ENCODE measurements at places on chromosomes 12 and 14.

DNA sequence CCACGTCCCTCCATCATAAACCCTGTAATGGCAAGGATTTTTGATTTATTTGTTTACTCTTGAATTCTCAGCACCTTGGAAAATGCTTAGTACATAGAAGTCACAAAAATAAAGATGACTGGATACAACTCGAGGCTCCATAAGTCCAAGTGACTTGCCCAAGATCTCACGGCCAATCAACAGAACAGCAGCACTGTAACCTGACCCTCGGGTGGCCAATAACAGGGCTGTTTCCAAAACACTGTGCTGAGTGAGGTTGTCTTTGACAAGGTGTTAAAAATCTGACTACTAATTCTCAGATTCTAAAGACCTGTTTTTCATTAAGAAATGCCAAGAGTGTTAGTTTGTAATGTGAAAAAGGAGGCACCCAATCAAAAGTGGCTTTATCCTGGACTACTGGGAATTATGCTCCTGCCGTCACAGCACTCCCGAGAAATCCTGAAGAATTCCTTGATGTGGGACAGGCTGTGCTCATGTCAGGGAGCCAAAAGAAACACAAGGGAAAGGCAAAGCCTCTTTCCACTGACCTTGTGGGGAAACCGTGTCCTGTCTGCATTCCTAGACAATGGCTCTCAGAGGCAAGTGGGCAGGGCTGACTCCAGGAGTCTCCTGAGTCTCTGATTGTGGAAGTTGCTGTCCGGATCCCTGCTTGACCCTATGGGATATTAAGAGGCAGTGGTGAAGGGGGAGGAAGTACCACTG is 204.7 kb upstream of the PELI2 start:
- no peak for DNase-seq

- no peak for DNase-seq
Measured at GRCh38 chr12:101256266-101256665, 23.6 kb upstream of the UTP20 start.

- DNase-seq = no peak
Measured at GRCh38 chr12:54033980-54034784, 1.3 kb downstream of the HOXC5 start.

DNA sequence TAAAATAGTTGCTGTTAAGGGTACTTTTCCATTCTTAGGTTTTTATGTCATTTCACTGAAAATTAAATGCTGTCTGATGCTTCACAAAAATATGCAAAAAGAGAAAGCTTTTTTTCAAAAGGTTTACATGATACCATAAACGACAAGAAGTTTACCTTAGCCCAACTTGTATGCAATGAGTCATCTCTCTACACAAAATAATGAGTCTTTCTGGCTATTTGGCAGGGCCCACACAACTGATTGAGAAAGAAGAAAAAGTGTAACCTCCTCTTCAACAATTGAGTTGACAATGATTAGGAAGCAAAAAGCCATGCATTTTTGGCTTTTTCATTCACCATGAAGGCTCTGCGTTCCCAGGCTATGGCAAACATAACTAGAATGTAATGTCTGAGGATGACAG is 165.4 kb upstream of the CPNE8 start:
- no peak for DNase-seq

GRCh38 chr14:46197856-46198255 is 453.7 kb downstream of the RPL10L start:
- no peak for DNase-seq

DNA sequence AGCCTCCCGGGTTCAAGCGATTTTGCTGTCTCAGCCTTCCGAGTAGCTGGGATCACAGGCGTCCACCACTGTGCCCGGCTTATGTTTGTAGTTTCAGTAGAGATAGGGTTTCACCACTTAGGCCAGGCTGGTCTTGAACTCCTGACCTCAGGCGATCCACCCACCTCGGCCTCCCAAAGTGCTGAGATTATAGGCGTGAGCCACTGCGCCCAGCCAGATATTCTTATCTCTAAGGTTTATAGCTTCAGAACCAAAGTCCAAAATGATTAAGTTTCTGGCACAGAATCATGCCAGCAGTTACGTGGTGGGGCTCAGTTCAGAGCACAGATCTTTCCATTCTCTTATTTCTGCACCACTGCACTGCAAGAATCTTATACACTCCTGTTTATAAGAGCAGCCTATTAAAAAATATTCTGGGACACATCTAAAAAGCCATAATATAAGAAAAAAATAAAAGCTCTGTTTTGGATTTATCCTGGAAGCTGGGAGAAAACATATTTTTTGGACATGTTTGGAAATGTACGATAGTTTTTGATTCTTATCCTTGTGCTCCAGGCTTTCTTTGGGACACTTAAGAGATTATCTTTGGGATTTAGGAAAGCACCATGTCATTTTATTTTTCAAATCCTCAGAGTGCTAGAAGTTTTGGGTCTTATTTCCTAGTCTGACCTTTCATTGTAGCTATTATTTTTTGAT is 129.6 kb downstream of the LMNTD1 start:
- no peak for DNase-seq

DNA sequence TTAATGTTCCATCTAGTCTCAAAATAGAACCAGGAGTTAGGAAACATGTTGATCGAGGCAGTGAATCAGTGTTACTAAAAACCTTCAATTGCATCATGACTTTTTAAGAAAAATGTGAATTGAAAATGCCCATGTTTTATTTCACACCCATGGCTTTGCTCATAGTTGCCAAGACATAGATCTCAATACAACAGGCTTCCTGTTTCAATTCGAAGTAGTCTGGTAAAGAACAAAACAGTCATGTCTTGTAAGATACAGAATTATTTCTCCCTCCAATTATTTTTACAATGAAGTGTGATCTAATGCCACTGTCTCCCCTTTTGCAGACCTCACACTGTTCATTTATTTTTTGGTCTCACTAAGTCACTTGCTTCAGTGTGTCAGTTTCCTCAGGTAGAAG is 44.6 kb upstream of the FAR2 start:
- DNase-seq = no peak

GRCh38 chr14:100824091-100824551 is 1.8 kb upstream of the MEG3 start:
- no peak for DNase-seq

DNA sequence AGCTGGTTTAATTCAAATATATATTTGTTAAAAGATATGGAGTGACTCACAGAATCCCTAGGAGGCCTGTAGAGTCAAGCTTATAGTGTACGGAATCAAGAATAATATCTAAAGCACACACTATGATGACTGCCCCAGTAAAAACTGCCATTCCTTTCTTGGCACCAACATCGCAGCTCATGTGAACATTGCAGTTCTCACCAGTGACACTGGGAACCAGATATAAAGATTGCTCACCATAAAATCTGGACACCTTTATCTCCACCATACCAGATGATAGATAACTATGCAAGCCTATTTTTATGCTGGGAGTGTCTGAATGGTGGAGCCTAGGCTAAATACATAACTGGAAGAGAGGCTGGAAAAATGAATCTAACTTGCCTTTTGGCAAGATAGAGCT is 463.9 kb upstream of the TBX3 start:
- DNase-seq = no peak

- no peak for DNase-seq
Measured at GRCh38 chr12:65534238-65534841, 255.9 kb downstream of the MSRB3 start.

- DNase-seq = no peak
Measured at GRCh38 chr12:93686572-93687356, 9.6 kb downstream of the CRADD start.

DNA sequence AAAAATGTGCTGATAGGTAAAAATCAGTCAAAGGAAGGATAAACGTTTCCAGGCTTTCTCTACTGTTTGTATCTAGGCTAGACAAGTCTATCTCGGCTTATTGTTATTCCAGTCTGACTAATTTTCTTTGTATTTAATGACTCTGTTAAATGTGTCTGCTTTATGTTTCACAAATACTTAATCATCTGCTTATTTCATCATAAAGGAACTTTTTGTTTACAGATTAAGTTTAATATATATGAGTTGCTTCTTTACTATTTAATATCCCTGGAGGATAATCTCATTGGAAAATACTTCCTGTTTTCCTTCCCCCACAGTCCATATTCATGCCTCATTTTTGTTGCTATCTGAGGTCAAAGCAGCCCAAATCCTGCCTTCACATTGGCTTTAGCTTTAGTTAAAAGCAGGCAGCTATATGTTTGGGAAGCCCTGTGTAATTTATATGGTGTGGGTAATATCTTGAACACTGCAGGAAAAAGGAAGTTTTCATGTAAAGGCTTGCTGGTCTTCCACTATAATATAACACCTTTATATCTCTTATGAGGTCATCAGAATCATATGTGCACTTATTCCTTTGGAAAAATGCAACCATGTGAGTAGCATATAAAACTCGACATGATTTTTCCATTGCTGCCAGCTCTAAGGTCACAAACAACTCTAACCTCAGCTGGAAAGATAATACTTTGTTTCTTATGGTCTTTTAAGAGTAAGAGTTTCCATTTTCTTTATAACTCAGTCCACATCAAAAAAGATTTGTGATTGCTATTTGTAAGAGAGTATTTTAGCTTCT is 76.8 kb downstream of the ALX1 start:
- DNase-seq = no peak

- DNase-seq = no peak
Measured at GRCh38 chr14:106586098-106586704, 1059.8 kb downstream of the TMEM121 start.

DNA sequence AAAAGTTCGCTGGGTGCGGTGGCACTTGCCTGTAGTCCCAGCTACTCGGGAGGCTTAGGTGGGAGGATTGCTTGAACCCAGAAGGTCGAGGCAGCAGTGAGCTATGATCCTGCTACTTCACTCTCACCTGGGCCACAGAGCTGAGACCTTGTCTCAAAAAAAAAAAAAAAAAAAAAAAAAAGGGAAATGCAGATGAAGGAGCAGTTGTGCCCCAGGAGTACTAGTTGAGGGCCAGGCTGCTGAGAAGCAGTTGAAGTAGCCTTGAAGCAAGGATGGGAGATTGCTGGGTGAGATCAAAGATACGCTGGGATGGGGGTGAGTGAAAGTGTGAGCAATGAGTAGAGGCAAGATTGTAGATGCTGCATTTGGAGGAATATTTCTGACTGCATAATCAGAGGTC is 93.4 kb upstream of the DNM1L start:
- no peak for DNase-seq

- no peak for DNase-seq
Measured at GRCh38 chr12:15996254-15996653, 85.1 kb downstream of the DERA start.

GRCh38 chr14:19775587-19775986 is 2.3 kb downstream of the OR4M1 start:
- no peak for DNase-seq

GRCh38 chr12:31578632-31579031 is 12.3 kb downstream of the DENND5B start:
- DNase-seq = no peak

DNA sequence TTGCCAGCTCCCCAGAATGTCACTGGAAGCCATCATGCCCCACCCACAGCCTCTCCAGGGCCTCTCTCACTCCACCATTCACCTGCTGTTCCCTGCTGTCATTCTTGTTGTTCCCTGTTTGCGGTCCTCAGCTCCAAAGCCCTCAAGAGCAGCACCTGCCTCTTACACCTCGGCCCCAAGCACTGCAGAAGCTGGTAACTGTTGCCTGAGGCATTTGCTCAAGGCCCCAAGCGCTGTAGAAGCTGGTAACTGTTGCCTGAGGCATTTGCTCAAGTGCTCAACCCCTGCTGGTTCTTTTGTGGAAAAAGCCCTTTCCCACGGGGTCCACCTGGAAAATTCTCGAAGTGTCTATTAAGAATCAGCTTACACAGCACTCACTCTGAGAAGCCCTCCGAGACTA is 78.0 kb downstream of the ARL6IP4 start:
- no peak for DNase-seq

DNA sequence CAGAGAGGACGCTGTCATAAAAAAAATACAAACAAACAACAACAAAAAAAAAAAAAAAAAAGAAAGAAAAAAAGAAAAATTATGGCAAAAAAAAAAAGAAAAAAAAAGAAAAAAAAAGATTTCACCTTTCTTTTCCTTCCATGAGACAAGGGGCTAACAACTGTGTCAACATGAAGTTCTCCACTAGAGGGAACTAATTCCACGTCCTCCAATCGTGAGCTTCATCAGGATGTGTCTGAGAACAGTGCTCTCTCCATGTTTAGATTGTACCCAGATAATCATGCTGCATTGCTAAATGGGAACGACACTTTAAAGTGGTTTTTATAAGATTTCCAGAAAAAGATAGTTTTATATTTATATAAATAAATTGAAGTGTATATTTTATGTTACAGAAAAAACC is 96.2 kb upstream of the PTPRB start:
- no peak for DNase-seq

- peak; percentile 53 for DNase-seq
Measured at GRCh38 chr12:96061864-96062453, 26.6 kb upstream of the LTA4H start.

GRCh38 chr12:9673404-9674225 is 4.1 kb downstream of the CLEC2D start:
- DNase-seq = no peak

- no peak for DNase-seq
Measured at GRCh38 chr14:104443391-104444158, 136.0 kb upstream of the C14orf180 start.

GRCh38 chr12:10667581-10667980 is 6.3 kb downstream of the STYK1 start:
- no peak for DNase-seq

- no peak for DNase-seq
Measured at GRCh38 chr14:58138031-58138713, 13.8 kb downstream of the ARMH4 start.

- DNase-seq = no peak
Measured at GRCh38 chr14:51743588-51744000, 91.9 kb downstream of the FRMD6 start.

- no peak for DNase-seq
Measured at GRCh38 chr12:21938879-21939278, 2.3 kb downstream of the ABCC9 start.

GRCh38 chr14:32587461-32587860 is 258.4 kb downstream of the AKAP6 start:
- DNase-seq = no peak

- no peak for DNase-seq
Measured at GRCh38 chr14:88255798-88256197, 67.3 kb downstream of the KCNK10 start.

DNA sequence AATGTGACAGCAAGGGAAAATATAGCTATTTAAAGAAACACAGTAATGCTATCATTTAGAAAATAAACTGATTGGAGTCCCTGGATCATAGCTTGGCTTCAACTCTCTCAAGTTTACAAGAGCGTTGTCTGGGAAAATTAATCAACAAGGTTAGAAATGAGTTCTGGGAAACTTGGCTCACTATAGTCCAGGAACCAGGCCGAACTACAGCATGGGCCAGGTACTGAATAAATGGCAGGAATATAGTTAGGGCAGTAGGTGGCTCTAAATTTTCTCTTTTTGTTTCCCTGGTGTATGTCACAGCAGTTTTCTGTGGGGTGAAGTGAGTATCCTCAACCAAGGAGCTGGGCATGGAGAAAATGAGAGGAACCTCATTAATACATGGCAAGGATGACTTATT is 72.4 kb downstream of the PLBD1 start:
- no peak for DNase-seq

GRCh38 chr12:59972905-59973304 is 377.1 kb downstream of the SLC16A7 start:
- no peak for DNase-seq

Measured in stimulated activated CD4-positive, alpha-beta T cell treated with anti-CD3 and anti-CD28 coated beads, TNF-alpha, amount 100 ng/mL, for 1 hour (primary cell).